ENCODE measurements at places on chromosomes 5 and 9.
A peak's percentile ranks its signal among the peaks of the same experiment; 100 is the strongest.

GRCh38 chr9:115598751-115599150 lies 480.8 kb upstream of the TNC start:
- DNase-seq: no peak

- DNase-seq: no peak
Measured at GRCh38 chr9:88706193-88707113, 171.5 kb downstream of the NXNL2 start.

DNA sequence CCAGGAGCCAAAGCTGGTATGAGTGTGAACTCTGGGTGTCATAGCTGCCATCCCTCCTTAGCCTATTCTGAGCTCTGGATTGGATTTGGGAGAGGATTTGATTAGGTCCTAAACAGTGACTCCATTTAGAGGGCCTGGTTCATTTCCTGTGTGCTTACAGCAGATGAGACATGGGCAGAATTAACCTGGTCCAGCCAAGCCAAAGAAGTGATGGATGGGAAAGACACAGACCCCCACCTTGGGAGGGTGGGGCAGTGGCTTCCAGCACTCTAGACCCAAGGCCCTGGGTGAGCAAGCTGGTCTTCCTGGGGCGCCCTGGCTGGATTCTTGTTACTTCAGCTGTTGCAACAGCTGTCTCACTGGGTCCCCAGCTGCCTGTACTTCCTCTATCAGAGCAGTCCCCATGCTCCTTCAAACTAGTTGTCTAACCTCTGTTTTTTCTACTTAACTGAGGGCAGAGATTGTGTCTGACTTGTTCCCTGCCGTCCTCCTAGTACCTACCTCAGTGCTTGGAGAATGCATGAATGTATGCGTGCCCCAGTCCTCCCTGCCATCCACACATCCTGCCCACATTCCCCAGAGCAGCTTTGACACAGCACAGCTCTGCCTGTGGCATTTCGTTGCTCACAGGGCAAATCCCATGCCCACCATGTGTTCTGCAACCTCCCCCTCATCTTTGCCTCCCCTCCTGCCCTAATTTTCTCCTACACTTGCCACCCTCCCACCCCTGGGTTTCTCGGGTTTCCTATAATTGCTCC lies 115.9 kb downstream of the RGS3 start:
- DNase-seq: peak; percentile 78

- peak; percentile 30 for DNase-seq
Measured at GRCh38 chr9:95506428-95506677, 10.4 kb downstream of the PTCH1 start.

- DNase-seq: no peak
Measured at GRCh38 chr5:178460598-178460997, 129.6 kb downstream of the COL23A1 start.

- DNase-seq: no peak
Measured at GRCh38 chr5:140594169-140594568, 29.5 kb downstream of the SLC35A4 start.

GRCh38 chr5:180868960-180869359 lies 7.9 kb upstream of the ZFP62 start:
- DNase-seq: peak; percentile 87

DNA sequence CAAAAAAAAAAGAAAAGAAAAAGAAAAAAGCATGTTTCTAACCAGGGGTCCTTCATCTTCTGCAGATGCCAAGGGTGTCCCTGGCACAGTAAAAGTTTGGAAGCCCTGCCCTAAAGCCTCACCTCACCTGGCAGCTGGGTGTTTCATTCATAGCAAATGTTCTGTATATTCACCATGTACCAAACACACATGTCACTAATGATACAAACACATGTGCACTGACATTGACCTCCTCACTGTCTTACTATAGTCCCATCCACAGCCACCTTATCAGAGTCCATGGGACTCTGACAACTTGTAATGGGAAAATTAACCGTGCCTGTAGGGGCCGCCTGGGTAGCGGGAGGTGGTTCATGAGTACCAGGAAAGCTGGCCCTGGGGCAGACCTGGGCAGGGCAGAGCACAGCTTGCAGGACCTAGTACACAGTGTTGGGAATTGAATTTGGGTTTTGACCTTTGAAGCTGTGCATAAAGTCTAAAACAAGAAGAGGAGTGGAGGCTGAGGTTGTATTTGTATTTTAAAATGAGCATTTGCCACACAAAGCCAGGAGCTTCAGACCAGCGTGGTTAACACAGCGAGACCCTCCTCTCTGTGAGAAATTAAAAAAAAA lies 6.4 kb upstream of the MGAT4B start:
- DNase-seq: no peak

DNA sequence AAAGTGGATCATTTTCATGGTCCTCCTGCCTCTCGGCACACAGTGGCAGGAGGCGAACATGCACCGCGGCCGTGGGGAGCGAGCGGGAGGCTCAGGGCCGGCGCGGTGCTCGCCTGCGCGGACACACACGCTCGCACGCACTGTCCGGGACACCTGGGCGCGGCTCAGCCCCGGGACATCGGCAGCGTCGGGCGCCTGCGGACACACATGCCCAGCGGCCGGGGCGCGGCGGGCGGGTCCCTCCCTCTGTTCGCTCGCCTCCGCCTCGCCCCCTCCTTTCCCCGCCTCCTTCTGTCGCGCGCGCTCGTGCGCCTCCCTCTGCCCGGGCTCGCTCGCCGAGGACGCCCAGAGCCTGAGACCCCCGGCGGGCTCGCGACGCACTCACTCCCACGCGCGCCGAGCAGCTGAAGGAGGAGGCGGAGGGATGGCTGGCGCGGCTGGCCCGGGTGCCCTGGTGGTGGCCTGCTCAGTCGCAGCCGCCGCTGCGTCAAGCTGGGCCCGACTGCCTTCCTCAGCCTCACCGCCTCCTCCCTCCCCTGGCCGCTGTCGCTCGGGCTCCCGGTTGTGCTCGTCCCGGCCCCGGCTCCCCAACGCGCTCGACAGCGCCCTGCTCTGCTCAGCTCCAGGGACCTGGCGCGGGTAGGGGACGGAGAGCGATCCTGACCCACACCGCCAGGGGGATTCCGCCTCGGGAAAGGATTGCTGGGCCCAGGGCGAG lies at the start of gene FRMD3:
FRMD3 (minus strand) TSS at position 230 of the 718 bp plus-strand sequence; CDS start at position 60, 170 bp downstream.
- DNase-seq: peak; percentile 62

GRCh38 chr5:69368458-69369339 lies 621 bp downstream of the AK6 start:
- DNase-seq: peak; percentile 64

DNA sequence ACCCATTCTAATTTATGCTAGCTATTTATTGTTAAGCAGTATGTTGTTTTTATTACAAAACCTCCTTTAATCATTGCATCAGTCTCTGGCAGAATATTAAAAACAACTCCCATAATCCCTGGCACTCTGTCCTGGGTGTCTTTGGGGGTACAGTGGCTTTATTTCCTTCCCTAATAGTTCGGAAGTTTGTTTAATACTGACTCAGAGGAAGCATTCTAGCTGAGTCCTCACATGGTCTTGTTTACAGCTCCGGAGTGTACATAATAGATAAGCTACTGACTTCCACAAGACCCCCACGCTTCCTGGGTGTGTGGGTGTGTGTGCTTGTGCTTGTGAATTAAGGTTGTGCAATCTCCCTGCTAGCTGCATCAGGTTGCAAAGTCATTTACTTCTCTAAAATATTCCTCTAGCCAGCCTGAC lies 149.8 kb upstream of the CDKN2B start:
- peak; percentile 65 for DNase-seq

DNA sequence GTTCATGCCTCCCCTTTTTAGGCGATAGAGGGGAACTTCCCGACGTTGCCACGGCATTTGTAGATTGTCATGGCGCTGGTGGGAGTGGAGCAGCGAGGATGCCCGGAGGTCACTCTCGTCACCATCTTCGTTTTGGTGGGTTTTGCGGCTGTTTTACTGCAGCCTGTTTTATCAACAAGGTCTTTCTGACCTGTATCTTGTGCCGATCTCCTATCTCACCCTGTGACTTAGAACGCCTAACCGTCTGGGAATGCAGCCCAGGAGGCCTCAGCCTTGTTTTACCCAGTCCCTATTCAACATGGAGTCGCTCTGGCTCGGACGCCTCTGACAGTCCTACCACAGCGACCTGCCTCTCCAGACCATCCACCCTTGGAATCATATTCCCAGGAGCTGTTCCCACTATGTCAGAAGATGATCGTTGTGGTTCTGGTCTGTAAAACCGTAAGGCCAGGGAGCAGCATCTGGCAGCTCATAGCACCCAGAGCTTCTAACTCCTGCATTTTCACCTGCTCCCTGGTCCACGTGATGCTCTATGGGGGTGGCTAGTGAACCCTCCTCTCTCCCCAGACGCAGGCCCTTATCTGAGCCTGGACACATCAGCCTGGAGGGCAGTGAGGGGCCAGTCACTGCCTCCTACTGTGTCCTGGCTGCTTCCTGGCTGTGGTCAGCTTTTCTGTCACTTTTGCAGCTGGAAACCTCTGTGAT lies 35.1 kb upstream of the CLK4 start:
- no peak for DNase-seq

DNA sequence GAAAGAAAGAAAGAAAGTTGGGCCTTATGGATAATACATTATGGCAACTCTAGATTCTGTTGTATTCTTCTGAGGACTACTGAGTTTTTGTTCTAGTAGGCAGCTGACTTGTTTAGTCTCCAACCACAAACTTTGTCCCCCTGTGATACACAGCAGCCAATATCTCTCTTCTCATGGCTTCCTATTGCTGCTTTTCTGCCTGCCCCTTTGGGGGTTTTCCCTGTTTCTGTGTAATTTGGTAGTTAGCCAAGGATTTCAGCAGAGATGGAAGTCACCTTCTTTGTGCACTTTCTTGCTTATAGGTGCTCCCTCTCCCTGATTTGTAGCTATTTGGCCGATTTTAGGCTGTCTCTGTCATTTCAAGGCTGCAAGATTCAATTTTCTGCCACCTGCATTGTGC lies 109.6 kb downstream of the FGF1 start:
- DNase-seq: no peak

GRCh38 chr9:126461608-126462007 lies 135.0 kb downstream of the MVB12B start:
- no peak for DNase-seq

GRCh38 chr5:141040093-141040770 lies 10.9 kb upstream of the PCDHB1 start:
- DNase-seq: peak; percentile 1
